ENCODE measurements at places on chromosomes 5 and 9.

- no peak for DNase-seq
These were observed 66.9 kb downstream of the IRX2 start for GRCh38 chr5:2684606-2685005.

DNA sequence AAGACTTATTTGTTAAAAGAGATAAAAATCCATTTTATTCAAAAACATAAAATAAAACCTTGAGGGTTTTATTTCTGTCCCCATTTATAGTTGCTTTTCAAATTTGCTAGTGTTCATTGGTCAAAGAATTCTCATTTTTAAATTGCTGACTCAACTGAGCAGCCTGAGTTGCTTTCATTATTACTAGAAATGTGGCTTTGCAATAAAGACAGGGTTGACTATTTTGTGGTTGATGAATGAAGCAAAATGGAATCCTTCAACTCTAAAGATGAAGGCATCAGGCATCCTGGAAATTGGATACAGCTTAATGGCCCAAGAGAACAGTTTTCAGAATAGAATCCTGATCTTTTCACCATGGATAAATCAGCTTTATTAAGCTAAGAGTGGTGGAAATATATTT is 23.9 kb upstream of the PPP3R2 start:
- DNase-seq = no peak

GRCh38 chr5:59694411-59694810 is 199.1 kb downstream of the PDE4D start:
- no peak for DNase-seq

DNA sequence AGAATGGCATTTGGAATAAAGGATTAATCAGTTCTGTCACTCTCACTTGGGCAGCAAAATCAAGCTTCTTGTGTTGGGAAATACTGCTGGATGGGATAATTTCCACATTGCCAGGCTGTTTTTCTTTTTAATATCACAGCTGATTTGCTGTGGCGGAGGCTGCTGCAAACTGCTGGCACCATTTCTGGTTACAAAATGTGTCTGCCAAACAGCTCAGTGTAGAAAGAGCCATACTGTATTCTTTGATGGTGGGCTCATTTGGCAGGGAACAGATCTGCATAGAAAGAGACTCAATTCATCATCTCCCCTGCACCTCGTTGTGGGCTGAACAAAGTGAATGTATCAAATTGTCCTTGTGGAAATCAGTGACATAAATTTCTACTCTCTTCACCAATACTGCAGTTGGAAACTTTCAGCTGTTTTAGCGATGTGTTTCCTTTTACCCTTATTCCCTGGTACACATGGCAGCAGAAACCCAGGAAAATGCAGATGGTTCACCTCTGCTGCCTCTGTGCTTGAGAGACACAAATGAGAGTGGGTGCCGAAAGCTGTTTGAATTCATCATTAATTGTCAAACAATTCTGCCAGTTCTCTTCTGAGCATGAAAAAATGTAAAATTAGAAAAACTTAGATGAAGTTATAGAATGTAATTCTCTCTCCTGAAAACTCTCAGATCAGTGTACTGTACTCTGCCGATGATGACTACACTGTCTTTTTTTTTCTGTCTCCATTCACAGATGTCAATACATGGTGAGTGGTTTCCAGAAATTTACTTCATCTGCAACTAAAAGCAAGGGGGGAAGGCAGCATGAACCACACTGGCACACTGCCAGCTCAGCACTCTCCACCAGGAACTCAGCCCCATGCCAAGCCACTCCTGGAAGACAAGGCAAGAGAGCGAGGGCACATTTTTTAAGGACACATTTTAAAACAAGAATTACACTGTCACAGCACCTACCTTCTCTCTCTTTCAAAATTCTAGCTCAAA is 75.0 kb downstream of the HMHB1 start:
- DNase-seq = no peak

DNA sequence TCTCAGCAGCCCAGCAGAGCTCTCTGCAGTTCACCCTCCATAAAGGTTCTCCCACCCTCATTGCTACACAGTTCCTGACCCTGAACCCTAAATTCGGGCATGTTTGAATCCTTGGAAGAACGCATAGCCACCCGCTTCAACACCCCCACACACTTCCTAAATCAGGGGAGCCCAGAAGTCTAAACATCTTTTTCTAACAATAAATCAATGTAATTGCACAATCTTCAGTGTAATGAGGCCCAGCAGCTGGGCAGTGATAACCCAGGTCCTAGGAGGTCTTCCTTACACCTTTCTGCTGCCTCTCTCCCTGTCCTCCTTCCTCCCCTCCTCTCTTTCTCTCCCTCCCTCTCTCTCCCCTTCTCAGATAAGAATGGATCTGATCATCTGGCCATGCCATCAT is 88.0 kb downstream of the IRX2 start:
- DNase-seq = no peak

- DNase-seq = no peak
These were observed 64.0 kb downstream of the NSUN2 start for GRCh38 chr5:6568889-6569288.

GRCh38 chr9:74800226-74800625 is 87.5 kb downstream of the TRPM6 start:
- no peak for DNase-seq

DNA sequence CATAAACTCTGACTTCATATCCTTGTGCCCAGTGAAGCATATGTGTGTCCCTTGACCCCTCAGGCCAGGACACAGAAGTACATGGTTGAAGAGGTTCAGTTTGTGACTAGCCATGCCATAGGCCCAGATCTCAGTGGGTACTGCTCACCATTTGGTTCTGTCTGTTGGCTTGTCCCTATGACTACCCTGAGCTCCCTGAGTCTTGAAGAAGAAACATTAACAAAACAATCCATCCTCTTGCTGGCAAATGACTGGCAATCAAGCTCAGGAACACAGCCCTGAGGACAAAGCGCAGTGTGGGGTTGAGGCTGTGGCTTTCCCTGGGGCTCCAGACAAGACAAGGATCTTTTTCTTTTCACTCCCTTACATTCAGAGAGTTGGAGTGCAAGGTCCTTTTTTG is 46.3 kb downstream of the TNFAIP8 start:
- DNase-seq = no peak

DNA sequence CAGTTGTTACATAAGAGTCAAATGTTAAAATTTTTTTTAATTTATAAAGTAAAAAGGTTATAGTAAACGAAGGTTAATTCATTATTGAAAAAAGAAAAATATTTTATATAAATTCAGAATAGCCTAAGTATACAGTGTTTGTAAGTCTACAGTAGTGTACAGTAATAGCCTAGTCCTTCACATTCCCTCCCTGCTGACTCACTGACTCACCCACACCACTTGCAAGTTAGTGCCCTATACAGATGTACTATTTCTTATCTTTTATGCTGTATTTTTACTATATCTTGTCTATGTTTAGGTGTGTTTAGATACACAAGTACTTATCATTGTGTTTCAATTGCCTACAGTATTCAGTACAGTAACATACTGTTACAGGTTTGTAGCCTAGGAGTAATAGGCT is 57.6 kb downstream of the MAMDC2 start:
- DNase-seq = no peak

DNA sequence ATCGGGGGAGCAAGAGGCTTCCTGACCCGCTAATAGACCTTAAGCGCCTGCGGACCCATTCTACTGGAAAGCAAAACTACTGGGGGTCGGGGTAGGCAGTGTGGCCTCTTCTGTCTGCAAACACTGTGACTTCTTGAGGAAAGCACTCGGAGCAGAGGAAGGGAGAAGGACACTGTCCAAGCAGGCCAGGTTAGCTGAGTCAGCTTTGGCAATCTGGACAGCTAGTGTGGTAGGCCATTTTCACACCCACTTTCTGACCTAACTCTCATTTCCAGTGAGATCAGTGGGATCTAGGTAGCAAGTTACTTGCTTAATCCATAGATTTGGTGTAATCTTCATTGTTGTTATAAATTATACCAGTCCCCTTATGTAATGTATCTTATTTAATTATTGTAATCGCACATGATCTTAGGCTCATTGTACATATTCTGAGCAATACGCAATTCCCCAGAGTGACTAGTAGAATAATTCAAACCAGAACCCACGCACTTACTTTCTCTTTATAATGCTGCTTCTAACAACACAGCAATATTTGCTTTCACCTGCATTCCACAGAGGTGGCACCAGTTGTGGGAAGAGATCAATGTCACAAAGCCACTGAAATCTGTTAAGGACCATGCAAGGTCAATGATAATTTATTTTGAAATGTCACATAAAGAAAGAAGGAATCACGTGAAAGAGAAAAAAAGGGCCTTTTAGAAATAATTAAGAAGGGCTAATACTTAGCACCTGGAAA is 82.9 kb downstream of the NREP start:
- no peak for DNase-seq

GRCh38 chr5:103224118-103224893 is 34.3 kb upstream of the MACIR start:
- peak; percentile 40 for DNase-seq

GRCh38 chr5:93891491-93892480 is 150.4 kb upstream of the POU5F2 start:
- no peak for DNase-seq

GRCh38 chr9:29799227-29799626 is 2225.9 kb upstream of the C9orf72 start:
- DNase-seq = no peak

All from stimulated activated CD8-positive, alpha-beta memory T cell treated with anti-CD3 and anti-CD28 coated beads, Interleukin-4, amount 100 ng/mL, for 48 hours (primary cell).